ENCODE measurements at places on chromosomes 1 and 21.

DNA sequence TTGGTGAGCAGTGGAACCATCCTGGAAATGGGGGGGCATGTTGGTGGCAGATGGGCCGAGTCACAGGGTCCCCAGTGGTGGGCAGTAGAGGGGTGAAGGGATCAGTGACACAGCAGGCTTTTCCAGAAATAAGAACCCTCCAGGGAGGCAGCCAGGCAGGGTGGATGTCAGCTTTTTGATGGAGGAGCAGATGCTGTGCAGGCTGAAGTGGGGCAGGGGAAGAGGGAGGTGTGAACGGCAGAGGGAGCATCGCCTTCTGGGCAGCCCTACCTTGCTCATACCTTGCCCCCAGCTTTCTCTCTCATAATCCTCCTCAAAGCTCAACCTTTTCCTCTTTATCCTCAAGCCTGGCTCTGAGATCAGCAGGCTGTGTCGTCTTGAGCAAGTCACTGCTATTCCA lies 131.8 kb upstream of the IPO9 start:
- DNase-seq = no peak

DNA sequence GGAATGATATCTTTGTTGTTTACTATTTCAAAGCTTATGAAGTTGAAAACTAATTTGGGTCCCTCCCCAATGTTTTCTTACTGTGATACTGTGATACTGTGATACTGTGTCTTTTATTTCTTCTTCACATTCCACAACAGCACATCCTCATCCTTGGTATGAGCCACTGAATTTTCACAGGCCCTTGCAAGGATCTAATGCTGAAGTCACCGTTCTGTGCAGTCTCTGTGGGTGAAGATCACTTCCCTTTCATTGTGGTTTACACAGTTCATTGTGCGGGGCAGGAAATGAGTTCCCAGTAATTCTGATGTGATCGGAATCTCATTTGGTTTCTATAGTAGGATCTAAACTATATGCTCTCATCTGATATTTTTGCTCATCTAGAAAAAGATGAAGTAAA lies 32.1 kb upstream of the PAXBP1 start:
- DNase-seq = no peak

DNA sequence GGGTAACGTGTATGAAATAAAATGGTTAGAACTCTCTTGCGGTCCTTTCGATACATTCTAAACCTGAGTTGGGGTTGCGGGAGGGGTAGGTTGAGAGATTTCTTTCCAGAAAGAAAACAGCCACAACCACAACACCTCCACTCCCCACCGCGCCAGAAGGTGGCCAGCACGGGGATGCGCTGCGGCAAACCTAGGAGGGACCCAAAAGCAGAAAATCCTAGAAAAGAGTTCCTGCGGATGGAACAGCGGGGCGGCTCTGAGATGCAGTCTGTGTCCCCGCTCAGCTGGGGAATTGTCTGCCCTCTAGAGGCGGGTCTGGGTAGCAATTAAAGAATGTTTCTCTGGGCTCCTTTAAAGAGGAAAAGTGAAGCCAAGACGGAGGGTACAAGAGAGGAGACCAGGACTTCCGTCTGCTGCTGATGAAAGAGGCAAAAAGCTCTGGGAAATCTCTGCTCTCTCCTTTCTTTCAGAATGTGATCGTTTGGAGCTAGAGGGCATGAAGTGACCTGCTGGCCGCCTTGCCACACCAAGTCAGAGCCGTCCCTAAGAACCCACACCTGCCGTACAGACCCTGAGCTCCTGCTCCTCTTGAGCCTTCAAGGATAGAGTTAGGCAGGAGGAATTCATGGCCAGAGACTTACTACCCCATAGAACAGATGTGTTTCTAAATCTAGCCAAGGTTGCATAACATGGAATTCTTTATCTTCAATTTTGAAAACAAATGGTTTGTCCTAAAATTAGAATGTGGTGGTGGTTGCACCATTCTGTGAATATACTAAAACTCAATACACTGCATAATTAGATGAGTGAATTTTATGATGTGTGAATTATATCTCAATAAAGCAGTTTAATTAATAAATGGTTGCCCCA lies 46.5 kb upstream of the COA6 start:
- peak; percentile 38 for DNase-seq

GRCh38 chr1:183887826-183888819 lies 83.2 kb downstream of the RGL1 start:
- DNase-seq = no peak

DNA sequence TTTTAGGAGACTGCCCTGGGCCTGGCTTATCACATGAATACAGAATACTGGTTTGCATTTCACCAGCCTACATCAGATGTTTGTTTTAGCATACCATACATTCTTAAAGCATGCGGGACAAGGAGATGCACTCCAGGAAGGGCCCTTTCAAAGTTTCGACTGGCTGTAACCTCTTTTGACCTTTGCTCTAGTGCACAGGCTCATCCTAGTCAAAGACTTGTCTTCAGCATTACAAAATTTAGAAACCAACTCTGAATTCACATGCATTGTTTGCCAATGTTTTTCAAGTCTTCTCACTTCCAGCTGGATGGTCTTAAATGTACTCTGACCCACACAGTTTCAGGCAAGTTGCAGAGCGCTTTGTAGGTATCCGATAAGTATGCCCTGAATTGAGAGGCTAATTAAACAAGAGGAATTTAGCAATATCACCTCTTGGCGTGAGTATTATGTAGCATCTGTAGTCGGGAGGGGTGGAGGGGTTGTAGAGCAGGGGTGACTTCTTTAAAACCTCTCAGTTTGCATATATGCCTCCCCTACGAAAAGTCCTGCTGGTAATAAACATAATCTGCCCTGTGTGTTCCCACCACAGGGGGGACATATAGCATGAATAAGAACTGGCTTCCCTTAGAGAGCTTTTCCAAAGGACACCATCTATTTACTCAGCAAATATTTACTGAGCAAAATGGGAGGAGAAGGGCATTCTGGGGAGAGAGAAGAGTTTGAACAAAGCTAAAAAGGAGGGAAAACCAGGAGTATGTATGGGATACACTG lies 24.4 kb upstream of the AHCYL1 start:
- no peak for DNase-seq

GRCh38 chr1:223198628-223198965 lies 55.5 kb upstream of the TLR5 start:
- no peak for DNase-seq

DNA sequence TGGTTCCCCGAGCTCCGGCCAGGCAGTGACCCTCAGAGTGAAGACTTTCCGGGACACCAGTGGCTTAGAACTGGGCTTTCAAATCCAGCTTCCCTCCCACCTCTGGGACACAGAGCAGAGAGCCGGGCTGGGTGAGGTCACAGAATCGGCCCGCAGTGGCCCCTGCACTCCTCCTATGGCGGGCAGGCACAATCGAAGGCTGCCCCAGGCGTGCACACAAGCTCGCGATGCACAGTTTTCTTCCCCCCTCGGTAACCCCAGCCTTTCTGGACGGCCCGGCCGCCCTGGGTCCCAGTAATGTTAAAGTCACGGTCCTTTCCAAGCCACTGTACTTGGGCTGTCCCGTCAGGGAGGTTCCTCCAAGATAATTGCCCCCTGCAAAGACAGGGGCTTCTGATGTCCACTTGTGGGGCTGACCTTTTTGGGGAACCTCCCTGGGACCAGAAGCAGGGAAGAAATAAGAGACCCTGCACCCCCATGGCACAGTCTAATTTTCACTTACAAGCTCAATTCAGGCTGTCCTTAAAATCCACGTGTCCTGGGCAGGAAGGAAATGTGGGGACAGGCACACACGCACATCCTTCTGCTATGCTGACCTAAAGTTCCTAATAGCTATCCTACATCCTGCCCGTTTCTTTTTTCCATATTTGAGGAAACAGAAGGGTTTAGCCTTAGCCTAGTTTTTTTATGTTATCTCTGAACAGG lies 13.7 kb downstream of the TFF3 start:
- DNase-seq = no peak

- peak; percentile 84 for DNase-seq
These were observed 7.8 kb downstream of the NUAK2 start for GRCh38 chr1:205313563-205314308.

DNA sequence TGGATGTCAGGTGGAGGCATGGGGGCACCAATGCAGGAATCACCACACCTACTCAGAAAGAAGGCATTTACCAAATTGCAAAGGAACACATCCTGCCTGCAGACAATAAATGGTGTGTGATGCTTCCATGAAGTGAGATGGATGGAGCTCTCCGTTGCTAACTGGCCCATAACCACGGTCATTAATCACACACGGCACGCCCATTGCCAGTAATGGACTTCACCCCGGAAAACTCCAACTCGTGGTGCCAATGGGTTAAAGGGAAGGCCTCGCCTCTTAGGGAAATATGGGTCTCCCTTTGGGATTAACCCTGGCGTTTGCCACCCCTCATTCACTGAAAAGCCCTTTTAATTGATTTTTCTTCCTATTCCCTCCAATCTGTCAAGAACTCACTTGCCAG lies 443.1 kb upstream of the DAB1 start:
- DNase-seq = no peak

DNA sequence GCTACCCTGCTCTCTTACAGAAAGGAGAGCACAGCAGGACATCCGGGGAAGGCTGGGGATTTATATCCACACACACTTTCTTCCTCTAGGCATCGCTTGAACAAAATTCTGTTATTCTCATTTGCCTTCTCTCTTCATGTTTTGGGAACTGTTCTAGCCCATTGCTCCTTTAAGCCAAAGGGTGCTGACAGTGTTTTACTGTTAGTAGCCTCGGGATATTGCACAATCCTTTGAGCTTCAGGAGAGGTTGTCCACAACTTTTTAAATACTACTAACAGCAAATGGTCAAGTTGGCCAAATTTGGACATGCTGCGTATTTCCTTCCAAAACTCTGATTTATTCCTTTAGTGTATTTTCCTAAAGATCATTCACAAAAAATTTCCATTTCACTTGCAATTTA lies 579.2 kb upstream of the RGS18 start:
- DNase-seq = no peak

- DNase-seq = no peak
These were observed 670.6 kb upstream of the PKN2 start for GRCh38 chr1:88013485-88013884.

DNA sequence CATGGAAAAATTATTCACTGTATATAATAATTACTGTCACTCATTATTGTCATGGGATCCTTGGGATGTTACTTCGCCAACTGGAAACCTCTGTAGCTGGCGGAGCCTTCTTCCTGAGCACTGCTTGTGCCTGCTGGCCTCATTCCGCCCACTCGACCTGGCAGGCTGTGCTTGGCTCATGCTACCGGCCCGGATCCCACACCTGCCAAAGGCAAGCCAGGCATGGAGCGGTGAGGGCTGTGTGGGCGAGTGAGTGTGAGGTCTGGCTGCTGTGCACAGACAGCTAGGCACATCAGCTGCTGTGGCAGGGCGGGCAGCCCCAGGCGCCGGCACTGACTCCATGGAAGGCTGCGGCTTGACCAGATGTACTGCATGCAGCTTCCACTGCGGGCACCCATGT lies 78.4 kb downstream of the DISP1 start:
- DNase-seq = no peak

- DNase-seq = no peak
These were observed 15.9 kb upstream of the GPR25 start for GRCh38 chr1:200856716-200857357.

- peak; percentile 26 for DNase-seq
These were observed 12.9 kb downstream of the CAMK2N1 start for GRCh38 chr1:20472860-20473711.

DNA sequence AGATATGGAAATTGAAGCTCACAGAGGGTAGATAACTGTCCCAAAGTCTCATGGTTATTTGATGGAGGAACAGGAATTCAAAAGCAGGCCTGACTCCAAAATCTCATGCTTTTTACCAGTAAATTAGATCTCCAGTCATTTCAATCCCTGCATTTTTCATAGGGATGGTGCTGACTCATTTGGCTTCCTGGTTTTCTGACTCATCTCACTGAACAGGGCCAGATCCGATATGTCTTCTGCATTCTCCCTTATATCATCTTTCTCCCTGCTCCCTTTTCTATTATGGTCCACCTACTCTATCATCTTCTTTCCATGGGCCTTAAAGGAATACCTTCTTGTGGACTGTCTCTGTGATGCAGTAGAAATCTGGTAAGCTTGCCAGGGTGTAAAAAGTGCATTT lies 187.2 kb downstream of the FGGY start:
- no peak for DNase-seq

DNA sequence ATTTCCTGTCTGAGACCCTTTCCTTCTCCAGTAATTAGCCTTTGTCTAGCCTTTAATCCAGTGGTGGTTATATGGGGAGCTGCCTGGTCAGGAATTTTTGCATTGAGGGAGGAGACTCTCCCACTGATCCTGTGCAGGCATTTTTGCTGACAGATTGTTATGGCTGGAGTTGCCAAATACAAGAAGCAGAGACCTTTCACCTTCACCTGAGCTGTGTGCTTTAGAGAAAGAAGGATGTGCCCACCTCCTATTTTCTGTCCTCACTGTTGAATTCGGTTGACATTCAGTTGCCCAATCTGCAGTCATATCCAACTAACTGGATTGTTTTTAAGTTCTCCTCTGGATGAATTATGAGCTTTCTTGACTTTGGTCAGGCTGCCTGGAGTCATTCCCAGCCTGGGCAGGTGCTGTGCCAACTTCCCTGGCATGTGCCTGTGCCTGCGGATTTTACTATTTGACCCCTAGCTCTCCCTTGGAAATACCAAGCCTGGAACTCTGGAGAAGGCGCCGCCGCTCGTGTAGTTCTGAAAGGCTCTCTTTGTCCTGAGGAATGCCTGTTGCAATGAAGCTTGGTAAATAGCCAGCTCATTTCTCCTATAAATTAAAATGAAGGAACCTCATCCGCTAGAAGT lies 143.9 kb downstream of the NOS1AP start:
- DNase-seq = no peak

- DNase-seq = no peak
These were observed 37.4 kb upstream of the ZBTB40 start for GRCh38 chr1:22414244-22414751.

DNA sequence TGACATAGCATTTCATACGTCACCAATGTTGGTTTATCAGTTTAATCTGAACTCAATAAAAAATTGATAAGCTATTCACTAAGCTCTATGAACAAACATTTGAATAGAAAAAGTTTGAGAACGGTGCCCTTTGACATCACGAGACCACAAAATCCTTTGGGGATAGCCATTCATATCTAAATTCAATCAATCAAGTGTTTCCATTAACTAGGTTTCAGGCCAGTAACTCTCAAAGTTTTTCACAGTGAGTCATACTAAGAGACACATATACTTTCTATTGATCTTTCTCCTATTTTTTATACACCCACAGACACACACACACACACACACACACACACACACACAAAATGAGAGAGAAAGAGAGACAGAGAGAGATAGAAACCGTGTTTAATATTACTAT lies 235.4 kb upstream of the SNX7 start:
- DNase-seq = no peak

DNA sequence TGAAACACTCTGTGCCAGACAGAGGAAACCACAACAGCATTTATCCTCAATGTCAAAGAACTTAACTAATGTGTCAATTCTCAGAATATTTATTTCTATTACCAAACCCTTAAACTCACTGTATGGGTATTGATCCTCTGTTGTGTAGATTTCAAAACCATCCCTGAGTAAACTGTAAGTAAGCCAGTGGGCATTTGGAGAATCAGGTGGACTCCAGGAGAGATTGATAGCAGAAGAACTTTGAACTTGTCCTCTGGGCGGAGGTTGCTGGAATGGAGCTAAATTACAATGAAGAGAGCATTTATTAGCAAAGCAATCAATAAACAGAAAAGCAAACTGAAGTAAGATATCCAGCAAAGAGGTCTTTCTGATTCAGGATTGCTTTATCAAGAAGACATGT lies 216.1 kb downstream of the USH2A start:
- DNase-seq = no peak

Measured in stimulated activated naive B cell treated with anti-CD40 and anti-IgM and Interleukin-4, amounts not matched to agents 10 μg/mL and 1 μg/mL and 100 μg/mL, for 72 hours (primary cell).